NCI-H1417 (cell line): ENCODE measurements at places on chromosomes 12 and 14.

- DNase-seq: no peak
Measured at GRCh38 chr14:36339816-36340215, 19.4 kb upstream of the MBIP start.

- no peak for DNase-seq
Measured at GRCh38 chr14:22388669-22389595, 200.1 kb downstream of the DAD1 start.

DNA sequence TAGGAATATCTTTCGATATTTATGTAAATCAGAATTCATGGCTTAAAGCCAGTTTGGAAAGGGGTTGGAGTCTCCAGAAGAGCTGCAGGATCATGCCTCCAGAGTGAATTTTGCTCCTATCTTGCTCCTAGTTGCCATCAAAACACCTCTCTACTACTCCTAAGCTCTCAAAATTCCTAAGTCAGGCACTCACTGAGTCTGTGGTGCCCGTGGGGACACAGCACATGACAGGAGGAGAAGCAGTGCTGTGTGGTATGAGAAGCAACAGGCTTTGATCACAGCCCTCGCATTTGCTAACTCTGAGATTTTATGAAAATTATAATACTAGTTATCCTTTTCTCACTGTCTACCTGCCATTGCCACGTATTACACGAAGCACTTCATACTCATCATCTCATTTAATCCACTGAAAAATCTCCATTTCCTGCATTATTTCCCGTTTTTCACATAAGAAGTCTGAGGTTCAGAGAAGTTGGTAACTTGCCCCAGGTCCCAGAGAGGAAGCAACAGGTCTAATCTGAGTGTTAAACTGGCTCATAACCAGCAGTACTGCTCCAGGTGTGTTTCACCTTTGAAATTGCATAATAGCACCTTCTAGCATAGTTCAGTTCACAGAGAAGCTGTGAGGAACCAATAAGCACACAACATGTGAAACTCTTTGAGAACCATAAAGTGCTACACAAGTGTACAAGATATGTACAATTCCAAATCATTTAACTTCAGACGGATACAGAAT lies 33.1 kb upstream of the SLC35F4 start:
- DNase-seq: no peak

DNA sequence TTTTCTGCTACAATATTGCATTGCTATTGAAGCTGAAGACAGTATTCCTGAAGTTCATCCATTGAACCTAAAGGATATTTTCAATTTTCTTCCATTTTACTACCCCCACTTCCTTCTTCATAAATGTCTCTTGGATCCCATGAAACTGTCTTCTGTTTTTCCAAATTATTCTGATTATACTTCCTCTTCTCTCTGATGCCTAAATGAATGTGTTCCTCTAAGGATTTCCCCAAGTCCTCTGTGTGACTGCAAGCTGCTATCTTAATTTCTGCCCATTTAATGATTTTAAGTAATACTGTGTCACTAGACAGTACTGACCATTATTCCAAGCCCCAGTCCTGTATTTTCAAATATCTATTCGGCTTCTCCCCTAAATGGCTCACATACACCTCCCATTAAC lies 102.9 kb downstream of the TAOK3 start:
- DNase-seq: no peak

- DNase-seq: peak; percentile 62
Measured at GRCh38 chr12:73383584-73384222, 1111.5 kb downstream of the TRHDE start.

DNA sequence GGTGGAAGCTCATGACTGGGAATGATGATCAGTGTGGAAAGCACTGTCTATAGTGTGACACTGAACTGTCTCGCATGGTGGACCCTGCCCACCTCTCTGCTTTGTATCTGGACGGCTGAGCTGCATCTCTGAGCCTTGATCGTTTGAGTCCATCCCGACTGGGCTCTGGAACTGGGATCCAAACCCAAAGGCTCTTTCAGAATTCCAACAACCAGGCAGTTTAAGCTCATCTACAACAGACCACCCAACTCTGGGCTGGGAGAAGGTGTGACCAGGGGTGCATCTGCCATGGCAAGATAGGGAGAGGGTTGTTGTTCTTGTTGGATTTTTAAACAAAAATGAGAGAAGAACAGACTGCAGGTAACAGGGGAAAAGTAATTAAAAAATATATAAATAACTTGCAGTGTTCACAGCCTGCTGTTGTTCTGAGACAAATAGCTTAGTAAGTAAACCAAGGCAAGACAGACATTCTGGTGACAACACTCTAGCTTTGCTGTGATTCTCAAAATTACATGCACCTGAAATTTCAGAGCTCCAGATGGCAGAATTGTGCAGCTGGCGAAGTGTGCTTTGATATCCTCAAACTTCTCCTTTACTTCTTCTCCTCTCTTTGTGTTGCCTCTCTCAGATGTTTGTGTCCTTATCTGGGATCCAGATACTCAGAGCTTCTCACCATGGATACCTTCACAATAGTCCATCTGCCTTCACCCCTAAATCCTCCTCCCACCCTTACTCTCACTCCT lies 209.6 kb downstream of the EMP1 start:
- no peak for DNase-seq

- DNase-seq: no peak
Measured at GRCh38 chr14:22991852-22992251, 9.5 kb upstream of the AJUBA start.

DNA sequence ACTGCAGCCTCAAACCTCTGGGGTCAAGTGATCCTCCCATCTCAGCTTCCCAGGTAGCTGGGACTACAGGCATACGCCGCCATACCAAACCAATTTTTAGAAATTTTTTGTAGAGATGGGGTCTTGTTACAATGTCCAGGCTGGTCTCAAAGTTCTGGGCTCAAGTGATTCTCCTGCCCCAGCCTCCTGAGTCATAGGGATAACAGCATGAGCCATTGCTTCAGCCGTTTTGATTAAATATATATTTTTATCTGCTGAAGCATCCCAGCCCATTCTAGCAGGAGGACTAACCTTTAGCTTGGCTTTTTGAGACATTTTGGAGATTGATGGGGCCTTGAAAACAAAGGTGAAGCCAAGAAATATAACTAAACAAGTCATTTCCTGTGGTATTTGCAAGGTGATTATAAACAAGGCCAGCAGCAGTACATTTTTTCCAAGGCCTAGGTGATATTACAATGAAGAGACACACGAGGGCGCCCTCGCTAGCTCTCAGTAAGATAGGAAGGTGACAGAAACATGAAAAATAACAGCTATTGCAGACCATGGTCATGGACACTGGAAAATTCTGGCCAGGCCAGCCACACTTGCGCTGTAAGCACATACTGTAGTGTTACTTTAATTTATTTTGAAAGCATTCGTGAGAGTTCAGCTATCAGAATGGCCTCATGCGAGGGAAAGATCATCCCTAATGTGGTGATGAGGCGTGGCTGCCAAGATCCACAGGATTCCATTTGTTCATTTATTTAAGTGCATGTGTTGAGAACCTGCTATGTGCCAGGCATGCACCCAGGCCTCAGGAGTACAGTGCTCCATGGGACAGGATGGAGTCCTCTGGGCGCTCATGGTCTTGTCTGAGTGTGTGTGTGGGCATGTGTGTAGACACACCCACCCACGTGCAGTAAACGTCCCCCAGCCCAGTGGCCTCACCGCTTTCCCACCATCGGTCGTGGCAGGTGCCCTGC lies 63.5 kb downstream of the DGLUCY start:
- DNase-seq: peak; percentile 90

GRCh38 chr14:54781961-54782750 lies 120.5 kb downstream of the GCH1 start:
- DNase-seq: no peak

DNA sequence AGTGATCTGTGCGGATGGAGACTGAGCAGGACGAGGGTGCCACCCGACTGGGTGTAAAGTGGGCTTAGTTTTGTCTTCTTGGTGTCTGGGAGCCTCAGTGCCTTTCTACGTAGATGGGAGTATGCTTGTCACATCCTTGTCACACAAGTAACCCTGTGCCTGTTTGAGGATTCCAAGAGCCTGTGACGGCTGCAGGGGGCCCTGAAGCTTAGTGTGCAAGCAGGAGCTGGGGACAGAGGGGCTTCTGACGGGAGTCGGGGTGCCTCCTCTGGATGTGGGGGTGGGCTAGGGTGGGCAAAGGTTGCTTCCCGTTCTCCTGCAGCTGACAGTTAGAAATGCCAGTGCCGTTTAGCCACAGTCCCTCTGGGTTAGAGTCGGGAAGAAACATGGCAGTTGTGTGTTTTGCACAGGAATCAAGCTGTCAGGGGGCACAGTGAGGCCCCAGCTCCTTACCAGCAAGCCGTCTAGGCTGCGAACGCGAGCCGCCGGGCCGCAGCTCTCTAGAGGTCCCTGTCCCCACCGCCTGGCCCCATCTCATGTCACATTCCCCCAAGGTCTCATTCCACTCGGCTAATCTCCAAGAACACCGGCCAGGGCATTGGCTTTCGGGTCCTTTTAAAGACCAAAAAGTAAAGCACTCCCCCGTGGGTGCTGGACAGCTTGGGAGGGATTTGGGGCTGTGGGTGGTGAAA lies 7.0 kb downstream of the RTL1 start:
- DNase-seq: no peak

- no peak for DNase-seq
Measured at GRCh38 chr12:117466677-117467362, 105.4 kb upstream of the NOS1 start.

- no peak for DNase-seq
Measured at GRCh38 chr14:99535448-99535847, 54.2 kb downstream of the CCNK start.

DNA sequence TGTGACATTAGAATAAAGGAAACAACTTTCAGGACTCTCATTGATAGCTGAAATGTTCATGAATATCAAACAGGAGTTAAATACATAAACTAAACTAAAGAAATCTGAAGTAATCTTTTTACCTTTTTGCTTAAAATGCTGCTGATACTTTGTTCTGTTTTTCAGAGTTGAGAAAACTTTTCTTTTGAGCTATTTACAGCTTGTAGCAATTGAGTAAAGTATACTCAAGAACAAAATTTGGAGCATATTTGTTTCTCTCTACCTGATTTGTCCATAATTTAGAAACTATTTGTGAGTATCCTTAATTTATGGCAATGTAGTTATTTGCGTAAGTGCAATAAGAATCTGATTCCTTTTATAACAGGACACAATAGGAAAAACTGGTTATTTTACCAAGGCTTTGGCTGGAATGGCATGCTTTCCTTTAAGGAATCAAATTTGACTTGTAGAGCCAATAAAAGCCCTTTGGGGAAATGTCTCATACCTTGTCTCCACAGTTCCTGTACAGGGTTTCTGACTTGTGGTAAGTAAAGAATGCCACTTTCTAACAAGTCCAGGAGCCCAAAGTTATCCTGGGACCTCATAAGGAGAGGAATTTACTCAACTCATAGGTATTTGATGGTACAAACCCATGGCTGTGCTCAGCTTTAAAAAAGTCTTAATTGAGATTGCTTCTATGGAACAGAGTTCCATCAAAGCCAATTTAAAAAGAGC lies 195.7 kb downstream of the TMEM117 start:
- DNase-seq: no peak

DNA sequence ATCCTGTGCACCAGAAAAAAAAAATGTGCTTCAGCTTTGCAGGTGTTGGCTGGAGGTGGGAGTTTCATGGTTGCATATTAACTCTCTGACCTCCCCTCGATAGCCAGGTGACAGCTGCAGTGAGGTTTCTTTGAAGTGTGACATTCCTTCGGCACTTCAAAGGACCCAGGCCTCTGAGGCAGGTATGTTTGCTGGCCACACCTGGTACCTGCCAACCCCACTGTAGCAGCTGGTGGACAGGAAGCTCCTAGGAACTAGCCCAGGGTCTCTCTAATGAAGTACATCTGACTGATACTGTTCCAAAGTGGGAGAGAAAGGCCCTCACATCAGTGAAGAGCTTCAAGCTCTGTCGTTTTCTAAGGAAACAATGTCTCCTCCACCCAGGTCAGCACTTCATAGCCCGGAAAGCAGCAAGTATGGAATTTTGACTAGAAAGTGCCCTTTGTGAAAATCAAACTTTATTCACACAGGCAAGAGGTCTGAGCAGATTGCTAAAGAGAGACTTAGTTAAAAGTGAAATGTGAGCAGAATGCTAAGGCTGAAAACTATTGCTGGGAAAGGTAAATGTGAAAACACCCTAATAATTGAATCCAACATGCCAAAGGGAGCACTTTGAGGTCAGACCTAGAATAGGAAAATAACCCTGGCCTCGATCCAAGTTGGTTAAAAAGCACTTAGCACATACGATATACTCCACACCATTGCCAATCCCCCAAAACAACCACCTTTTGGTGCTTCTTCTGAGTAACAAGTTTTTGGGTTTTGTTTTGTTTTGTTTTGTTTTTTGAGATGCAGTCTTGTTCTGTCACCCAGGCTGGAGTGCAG lies 71.3 kb downstream of the PHLDA1 start:
- DNase-seq: no peak
